ENCODE measurements at places on chromosomes 11 and 22.
A peak's percentile ranks its signal among the peaks of the same experiment; 100 is the strongest.

GRCh38 chr22:22394591-22394990 lies 114.0 kb downstream of the ZNF280B start:
- no peak for DNase-seq

DNA sequence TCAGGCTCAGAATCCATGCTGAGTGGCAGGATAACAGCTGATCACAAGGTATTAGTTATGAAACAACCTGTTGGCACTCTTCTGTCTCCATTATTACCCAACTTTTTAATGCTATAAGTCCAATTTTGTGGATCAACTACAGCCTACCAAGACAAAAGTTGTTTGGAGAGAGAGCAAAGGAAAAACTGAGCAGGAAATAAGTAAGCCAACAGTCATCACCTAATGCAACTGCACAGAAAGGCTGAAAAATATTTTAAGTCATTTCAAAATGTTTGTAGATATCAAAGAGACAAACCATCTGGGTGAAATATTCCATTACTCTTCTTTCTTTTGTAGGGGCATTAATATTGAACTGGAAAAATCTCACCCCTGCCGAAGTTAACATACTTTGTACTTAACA lies 41.6 kb downstream of the FDX1 start:
- DNase-seq = peak; percentile 69

GRCh38 chr11:118785362-118785761 lies 5.6 kb downstream of the DDX6 start:
- DNase-seq = no peak

- DNase-seq = peak; percentile 49
These were observed 553 bp upstream of the USP47 start for GRCh38 chr11:11841116-11841722.

DNA sequence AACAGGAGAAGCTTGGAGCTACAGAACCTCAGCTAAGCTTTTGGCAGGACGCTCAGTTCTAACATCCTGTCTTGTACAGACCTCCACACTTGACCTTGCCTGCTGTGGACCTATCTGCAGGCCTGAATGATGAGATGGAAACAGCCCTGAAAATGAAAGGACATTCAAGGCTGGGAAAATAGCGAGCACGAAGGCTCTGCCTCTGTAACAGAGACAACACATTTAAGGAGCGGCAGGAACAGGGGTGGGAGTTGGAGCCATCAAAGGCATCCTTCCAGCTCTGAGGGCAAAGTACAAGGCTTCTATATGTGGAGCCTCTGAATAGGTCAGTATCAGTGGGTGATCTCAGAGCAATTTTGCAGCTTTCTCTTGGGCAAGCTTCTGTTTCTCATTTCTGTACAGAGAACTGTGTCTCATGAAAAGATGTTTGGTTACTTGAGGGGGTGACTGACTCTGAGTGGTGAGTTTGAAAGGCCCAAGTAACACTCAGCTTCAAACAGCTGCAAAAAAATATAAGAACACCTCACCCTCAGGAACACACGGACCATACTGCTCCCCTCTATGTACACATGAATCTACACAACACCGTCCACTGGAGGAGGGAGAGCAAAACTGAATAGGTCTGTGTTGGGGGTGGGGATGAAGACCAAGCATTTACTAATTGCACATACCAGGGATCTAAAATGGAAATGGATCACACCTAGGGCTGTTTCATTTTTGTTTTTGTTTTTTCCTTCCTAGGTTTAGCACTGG lies 101.6 kb downstream of the CCDC81 start:
- DNase-seq = no peak

DNA sequence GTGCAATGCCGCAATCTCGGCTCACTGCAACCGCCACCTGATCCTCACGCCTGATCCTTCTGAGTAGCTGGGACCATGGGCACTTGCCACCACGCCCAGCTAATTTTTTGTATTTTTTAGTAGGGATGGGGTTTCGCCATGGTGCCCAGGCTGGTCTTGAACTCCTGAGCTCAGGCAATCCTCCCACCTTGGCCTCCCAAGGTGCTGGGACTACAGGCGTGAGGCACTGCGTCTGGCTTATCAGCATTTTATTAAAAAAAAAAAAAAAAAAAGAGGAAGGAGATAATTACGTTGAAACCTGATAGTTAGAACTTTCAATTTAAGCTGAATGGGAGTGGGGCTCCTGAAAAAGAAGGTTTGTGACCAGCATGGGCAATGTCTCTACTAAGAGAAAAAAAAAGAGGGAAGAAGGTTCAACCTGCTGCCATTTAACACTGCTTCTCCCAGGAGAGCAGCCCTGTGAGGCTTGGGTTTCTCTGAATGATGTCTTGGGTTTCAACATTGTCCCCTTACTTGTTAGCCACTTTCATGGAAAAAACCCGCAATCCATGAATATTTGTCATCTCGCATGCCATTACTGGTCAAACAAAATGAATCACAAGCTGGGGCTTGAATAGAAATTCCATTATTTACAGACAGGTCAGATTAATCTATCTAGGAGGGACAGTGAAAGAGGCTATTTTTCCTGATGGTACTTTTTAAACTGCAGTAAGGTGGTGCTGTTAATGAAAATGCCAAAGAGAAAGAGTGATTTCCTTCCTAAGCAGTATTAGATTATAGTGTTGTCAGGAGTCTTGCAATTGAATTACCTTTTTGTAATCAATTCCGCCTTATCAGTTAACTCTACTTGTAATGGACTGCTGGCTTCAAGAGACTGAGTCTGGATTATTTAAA lies 72.5 kb downstream of the PACS1 start:
- DNase-seq = peak; percentile 3

Measured in cardiac muscle cell (in vitro differentiated cells and primary cell).